ENCODE measurements at places on chromosomes 11 and 22.

- DNase-seq, result no peak
Measured at GRCh38 chr11:104731890-104732289, 166.4 kb downstream of the CASP12 start.

DNA sequence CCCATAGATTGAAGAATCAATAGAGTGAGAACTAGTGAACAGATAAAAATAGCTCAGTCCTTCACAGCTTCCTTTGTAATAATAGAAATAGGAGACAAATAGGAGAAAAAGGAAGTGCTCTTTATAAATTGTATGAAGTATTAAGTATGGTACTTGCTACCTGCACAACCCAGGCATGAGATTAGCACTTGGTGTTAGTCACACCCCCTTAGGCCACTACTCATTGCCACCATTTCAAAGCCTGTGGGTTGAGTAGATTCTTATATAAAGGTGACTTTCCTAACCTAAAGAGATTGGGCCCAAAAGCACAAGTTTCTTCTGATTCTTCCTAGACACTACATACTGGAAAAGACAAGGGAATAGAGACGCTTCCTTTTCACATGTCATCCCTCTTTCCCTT lies 37.7 kb upstream of the ADORA2A start:
- DNase-seq, result no peak

- peak; percentile 7 for DNase-seq
Measured at GRCh38 chr22:23315341-23315917, 135.1 kb downstream of the BCR start.

DNA sequence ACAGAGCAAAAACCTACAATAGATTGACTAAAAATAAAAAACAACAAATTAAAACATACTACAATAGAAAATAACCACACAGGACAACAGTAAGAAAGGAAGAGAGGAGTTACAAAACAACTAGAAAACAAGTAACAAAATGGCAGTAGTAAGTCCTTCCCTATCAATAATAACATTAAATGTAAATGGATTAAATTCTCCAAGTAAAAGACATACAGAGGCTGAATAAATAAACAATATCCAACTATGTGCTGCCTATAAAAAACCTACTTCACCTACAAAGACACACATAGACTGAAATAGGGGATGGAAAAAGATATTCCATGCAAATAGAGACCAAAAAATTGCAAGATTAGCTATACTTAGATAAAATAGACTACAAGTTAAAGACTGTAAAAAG lies 57.0 kb upstream of the RASSF10 start:
- no peak for DNase-seq

- DNase-seq, result no peak
Measured at GRCh38 chr22:33459137-33459536, 401.0 kb upstream of the SYN3 start.

GRCh38 chr11:134674974-134675373 lies 262.9 kb upstream of the B3GAT1 start:
- no peak for DNase-seq
